ENCODE measurements at places on chromosomes 11 and 22. TPM values are rescaled to one million over a fixed set of nuclear protein-coding genes. Genes with fewer than 3 reads are reported as not detected.

- DNase-seq, result no peak
Measured at GRCh38 chr11:11407763-11408084, 54.7 kb upstream of the CSNK2A3 start.

GRCh38 chr11:11071486-11071885 lies 213.6 kb upstream of the ZBED5 start:
- peak; percentile 47 for DNase-seq

- DNase-seq, result no peak
Measured at GRCh38 chr11:12233602-12233925, 123.2 kb downstream of the MICAL2 start.

DNA sequence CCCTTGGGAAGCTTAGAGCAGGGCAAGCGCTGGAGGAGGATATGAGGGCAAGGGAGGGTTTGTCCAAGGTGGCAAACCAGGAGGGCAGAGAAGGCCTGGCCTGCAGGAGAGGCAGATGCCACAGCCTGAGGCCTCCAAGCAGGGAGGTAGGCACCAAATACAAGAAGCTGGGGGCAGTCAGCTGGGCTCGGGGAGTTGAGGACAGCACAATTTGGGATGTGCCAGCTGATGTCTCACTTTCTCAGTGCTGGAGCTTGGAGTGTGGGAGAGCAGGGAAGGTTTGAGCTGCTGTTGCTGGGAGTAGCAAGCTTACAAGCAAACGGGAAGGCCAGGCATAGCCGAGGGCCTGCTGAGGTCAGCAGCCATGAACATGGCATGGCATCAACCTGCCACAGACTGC lies 4.0 kb downstream of the ZDHHC24 start:
- DNase-seq, result no peak

DNA sequence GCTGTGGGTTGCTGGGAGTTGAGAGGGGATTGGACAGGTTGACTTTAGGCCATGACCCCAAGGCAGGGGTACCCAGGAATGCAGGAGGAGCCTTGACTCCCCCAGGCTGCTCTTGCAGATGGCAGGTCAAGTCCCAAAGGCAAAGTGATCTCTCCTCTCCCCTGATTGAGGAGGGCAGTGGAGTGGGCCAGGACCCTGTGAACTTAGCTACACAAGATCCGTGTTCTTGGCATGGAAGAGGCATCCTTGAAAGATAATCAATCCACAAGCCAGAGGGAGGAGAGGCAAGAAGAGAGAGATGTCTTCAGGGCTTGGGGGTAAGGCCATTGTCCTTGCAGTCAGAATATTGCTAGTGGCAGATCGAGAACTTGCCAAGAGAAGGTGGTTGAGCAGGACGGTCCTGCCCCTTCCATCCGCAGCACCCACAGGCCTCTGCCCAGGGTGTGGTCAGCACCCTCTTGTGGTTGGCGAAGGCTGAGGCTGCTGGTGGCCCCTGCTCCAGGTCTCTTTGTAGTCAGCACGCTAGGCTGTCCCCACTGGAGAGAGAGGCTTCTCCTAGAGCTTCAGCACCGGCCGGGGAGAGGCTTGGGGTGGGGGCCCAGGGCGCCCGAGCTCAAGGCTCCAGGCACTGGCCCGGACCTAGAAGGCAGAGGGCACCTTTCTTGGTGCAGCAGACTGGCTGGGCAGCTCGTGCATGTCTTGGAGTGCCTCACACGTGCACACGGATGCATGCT lies 45.4 kb downstream of the KCNC1 start:
- DNase-seq, result no peak

The HBG2 gene
- not detected for total RNA-seq

The ZNF215 gene
- 0.17 TPM for total RNA-seq

DNA sequence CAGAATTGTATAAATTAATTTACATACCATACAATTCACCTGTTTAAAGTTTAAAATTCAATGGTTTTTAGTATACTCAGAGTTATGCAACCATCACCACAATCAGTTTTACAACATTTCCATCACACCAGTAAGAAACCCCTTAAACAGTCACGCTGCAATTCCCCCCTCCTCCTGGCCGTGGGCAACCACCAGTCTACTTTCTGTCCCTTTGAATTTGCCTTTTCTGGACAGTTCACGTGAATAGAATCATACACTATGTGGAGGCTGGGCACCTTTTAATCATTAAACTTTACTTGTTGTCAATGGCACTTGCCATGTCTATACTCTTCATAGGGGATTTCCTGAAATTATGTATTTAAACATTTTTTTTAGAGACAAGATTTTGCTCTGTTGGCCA lies 20.1 kb upstream of the SWAP70 start:
- no peak for DNase-seq

GRCh38 chr11:35483131-35483820 lies 42.1 kb downstream of the PAMR1 start:
- DNase-seq, result no peak

- peak; percentile 96 for DNase-seq
Measured at GRCh38 chr11:518463-519202, 11.6 kb upstream of the RNH1 start.

The CREB3L1 gene
- total RNA-seq, result 8.7 TPM

GRCh38 chr22:32265882-32266767 lies 11.0 kb upstream of the SLC5A4 start:
- DNase-seq, result no peak

The BCO2 gene
- total RNA-seq, result 4.1 TPM

- no peak for DNase-seq
Measured at GRCh38 chr22:36194971-36195370, 6.6 kb downstream of the APOL4 start.

The IFITM10 gene
- total RNA-seq, result 0.42 TPM

- DNase-seq, result no peak
Measured at GRCh38 chr22:39468487-39469325, 11.9 kb downstream of the MGAT3 start.

DNA sequence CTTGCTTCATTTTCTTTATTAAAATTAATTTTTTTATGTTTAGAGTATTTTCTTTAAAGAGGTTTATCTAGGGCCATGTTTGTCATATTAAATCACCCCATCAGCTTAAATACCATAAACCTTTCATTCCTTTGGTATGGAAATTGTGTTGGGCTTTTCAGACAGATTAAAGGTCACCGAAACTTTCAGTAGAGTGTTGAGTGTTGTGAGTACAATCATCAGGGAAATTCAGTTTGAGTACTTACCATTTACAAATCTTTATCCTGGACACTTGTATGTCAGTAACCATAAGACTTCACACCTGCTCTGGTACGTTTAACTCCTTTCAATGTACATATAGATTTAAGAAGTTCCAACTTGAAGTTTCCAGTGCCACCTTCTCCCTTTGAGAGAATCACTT lies 12.0 kb downstream of the PRMT3 start:
- no peak for DNase-seq

DNA sequence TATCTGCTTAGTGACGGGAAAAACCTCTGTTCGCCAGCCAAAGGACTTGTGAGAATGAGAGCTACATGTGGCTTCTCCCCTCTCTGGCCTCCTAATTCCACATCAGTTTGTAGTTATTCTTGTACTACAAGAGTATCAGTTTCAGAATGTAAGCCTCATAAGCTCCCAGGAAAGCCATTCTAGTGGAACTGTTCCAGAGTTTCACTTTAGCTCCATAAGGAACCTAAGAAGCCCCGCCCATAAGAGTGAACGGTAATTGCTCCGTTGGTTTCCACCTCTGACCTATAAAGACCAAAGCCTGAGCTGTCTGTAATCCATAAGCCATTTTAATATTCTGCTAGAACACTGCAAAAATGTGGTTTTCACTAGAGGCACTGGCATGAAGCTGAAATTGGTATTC lies 53.0 kb downstream of the SIK3 start:
- no peak for DNase-seq

GRCh38 chr22:25478528-25478927 lies 85.9 kb upstream of the GRK3 start:
- DNase-seq, result no peak

DNA sequence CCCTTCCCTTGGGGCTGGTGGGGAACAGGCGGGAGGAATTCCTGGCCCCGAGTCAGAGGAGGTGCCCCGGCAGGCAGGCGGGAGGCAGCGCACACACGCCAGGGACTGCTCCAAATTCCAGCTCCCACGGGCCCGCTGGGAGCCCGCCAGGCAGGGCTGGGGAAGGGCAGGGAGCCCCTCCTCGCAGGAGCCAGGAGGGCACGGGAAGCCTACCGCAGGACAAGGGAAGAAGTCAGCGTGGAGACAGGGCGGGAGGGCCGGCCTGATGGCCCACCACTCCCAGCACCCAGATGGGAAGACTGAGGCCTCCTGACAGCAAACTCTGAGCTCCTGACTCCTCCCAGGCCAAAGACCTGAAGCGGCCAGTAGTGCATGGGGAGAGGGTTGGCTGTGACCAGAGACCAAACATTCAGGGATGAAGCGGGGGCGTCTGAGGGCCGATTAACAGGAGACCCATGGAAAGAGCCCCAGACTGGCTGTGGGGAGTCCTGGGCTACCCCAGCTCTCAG lies 22.4 kb downstream of the RPL3 start:
- no peak for DNase-seq

- DNase-seq, result no peak
Measured at GRCh38 chr11:61635304-61635703, 44.9 kb upstream of the DAGLA start.

DNA sequence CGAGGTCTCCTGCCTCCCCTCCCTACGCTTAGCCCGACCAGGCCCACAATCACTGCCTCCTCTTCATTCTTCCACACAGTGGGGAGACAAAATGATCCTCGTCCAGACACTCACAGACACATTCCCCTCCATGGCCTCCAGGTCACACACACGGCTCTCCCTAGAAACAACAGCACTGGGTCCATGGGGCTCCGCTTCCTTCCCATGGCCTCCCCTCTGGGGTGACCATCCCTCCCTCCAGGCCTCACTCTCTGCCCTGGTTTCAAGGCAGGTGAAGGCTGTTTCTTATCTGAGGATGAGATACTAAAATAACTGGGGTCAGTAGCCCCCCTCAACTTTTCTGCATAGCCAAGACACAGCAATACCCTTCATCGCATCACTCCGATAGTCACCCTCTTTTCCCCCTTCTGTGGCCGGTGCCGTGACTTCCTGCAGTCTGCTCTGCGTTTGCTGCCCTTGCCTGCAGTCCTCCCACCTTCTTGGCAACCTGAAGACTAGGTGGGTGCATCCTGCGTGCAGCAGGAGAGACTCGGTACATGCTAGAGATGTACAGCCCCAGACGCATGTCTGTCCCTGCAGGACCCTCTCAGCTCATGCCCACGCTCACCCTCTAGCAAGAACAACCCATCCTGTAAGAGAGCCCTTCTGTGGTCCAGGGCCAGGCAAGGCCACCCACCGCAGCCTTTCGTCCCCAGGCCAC lies 55.8 kb downstream of the CD6 start:
- no peak for DNase-seq

The OR5AP2 gene
- not detected for total RNA-seq

GRCh38 chr22:30361916-30362650 lies 5.3 kb downstream of the CCDC157 start:
- DNase-seq, result no peak

DNA sequence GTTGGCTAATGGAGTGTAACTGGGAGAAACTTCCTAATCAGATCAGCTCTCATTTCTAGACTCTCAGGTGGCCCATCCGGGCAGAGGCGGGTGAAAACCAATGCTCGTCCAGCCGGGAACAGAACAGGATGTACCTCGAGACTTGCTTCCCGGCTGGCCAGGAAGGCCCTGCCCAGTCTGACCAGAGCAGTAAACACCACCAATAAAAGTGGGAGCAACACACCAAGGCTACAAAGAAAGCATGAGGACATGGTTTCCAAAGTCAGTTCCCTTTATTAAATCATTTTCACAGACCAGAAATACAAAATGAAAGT lies 940 bp upstream of the TNKS1BP1 start:
- DNase-seq, result no peak

The OR52I1 gene
- total RNA-seq, result not detected

DNA sequence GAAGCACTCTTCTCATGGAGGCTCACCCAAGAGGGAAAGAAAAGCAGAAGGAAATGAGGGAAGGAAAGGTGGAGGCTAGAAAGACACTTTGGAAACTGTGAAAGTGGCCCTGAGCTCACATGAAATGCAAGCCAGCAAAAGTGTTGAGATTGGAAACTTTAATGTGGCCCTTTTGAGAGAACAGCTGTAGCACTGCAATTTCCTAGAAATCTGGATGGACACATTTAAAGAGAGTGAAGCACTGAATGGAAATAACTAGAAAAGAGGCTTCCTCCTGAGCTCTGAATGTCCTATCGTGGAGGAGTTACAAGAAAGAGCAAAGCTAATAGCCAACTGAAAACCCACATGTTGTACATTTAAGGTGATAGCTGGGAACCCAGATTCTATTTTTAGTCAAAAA lies 56.0 kb downstream of the LIF start:
- DNase-seq, result peak; percentile 39

The SMC1B gene
- total RNA-seq, result not detected

DNA sequence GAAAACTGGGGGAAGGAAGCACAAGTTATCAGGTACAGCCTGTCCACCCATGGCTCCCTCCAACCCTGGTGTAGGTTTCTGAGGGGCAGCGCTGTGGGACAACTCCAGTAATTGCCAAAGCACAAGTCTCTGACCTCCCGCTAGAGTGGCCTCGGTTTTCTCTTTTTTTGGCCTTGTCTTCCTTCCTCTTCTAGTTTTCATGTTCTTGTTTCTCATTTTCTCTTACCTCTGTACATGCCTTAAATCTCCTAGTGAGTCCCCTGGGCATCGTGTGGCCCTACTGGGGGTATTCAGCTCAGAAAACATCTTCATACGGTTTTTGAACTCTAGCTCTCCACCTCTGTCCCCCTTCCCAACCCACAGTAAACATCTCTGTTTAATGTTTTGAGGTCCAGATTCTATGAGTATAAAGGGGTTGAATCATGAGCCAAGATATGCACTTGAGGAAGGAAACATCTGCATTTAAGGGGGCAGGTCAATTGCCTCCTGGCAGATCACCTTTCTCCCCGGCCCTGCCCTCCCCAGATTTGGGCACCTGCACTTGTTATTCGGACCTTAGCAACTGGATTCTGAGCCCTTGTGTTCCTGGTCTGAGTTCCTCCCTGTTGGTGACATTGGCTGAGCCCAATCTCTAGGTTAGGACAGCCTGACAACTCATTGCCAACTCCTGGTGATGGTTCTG lies 8.4 kb upstream of the LMO2 start:
- DNase-seq, result no peak

GRCh38 chr11:21321530-21321929 lies 652.1 kb downstream of the NELL1 start:
- no peak for DNase-seq

GRCh38 chr22:42336527-42337227 lies 66.2 kb upstream of the TCF20 start:
- DNase-seq, result no peak

DNA sequence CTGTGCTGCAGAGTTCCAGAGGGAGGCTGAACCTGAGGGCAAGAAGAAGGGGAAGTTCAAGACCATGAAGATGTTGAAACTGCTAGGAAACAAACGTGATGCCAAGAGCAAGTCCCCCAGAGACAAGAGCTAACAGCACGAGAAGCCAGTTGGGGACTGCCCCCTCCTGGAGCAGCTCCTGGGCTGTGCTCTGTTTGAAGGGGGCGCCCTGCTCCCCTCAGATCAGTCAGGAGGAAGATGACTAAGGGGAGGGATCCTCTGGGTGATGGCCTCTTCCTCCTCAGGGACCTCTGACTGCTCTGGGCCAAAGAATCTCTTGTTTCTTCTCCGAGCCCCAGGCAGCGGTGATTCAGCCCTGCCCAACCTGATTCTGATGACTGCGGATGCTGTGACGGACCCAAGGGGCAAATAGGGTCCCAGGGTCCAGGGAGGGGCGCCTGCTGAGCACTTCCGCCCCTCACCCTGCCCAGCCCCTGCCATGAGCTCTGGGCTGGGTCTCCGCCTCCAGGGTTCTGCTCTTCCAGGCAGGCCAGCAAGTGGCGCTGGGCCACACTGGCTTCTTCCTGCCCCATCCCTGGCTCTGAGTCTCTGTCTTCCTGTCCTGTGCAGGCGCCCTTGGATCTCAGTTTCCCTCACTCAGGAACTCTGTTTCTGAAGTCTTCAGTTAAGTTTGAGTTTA lies 12.6 kb downstream of the C22orf23 start:
- DNase-seq, result no peak

The GGTLC2 gene
- not detected for total RNA-seq

GRCh38 chr11:78791254-78791653 lies 216.6 kb upstream of the NARS2 start:
- no peak for DNase-seq

Data from esophagus muscularis mucosa (tissue), 4 donors.